ENCODE measurements at places on chromosomes 7 and 10.
A peak's percentile ranks its signal among the peaks of the same experiment; 100 is the strongest.

GRCh38 chr10:97596101-97597082 is 6.9 kb downstream of the C10orf62 start:
- no peak for DNase-seq

DNA sequence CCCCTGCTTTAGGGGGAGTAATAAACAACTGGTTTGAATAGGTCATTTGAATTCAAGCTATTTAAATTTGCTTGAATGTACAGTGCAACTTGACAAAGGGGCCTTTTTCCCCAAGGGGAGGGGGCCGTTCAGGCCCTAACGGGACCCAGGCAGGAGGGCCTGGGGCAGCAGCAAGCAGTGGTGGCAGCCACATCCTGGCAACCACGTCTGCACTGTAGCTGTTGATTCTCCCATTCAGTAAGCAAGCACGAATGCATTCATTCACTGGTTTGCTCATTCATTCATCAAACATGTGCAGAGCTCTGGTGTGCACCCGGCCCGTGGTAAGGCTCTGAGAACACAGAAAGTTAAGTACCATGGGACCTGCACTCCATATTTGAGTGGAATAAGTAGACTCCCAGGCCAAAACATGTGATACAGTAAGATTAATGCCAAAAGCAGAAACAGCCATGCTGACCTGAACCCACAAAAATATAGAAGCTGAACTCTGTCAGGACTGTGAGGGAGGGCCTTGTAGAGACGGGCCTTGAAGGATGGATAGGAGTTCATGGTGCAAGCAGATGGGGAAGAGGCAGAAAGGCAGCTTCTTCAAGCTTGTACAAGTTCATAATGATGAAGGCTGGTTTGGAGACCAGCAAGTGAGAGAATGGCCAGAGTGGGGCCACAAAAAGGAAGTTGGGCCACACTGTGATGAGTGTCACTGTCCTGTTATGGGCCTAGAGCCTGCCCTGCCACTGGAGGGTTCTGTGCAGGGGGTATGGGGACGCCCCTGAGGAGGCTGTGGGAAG is 29.3 kb upstream of the C10orf53 start:
- no peak for DNase-seq

DNA sequence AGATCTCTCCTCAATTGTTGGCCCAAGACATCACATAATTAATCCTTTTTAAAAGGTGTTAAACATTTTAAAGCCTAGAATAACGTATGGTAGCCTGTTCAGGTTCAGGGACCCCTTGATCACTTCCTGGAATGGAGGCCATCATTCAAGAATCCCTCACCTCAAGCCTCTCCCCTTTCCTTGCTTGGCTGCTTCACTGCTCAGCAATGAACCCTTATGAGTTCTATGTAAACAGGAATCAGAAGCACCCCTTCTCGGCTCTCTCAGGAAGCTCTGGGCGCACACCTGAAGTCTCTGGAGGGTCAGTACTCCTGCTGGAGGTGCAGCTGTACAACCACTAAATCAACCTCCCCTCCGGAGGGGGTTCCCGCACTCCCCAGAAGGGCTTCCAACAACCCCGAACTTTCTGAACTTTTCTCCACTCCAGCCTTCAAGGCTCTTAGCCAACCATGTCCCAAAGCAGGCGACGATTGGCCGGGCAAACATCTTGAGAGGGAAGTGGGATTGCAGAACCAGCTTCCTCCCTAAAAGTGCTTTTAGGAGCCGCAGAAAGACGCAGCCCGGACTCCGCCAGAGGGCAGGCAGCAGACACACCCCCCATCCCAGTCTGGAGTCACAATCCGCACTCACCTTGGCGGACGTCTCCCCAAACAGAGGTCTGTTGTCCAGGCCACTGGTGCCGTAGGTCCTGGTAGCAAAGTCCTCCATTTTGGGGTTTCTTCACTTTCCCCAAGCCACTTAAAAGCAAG is 562 bp downstream of the TMEM243 start:
- peak; percentile 20 for DNase-seq

DNA sequence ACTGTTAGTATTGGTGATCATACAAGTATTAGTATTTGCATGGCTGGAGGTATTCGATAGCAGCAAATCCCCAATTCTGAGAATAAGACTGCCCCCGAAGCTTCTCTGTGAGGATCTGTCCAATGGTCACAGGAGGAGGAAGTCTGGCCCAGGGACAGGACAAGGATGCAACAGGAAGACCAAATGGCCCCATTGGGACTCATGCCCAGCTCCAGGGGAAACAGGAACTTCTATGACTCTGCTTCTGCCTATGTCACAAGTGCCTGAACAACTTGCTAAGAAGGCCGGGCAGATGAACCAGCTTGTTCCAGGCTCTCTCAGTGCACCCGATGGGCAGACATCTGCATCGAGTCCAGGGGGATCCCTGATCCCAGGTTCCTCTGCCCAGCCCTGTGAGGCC is 172.0 kb upstream of the GRB10 start:
- DNase-seq, result no peak

DNA sequence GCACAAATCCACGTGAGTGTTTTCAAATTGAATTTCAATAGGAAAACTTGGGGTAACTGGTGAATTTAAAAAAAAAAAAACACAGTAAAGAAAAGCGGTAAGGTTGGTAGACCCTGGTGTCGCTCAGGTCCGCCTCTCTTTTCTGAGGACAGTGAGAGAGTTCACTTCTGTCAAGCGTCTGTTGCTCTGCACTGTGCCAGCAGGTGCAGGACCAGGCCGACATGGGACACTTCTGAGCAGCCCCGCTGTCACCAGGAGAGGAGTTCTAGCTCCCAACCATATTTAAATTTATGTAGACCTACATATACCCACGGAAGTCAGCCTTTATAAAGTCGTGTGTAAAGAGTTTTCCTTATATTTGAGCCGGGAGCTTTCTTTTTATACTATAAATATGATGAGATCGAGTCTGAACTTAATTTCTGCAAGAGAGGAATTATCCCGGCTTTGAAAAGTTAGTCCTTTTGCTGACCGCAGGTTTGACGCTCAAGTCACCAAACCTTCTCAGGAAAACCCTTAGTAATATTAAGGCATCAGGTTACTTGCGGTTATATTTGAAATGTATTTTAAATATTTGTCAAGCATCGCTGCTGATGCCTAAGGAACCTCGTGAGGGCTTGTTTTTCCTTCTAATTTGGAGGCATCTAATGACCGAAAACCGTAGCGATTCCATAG is 531 bp downstream of the IKZF1 start:
- peak; percentile 62 for DNase-seq

DNA sequence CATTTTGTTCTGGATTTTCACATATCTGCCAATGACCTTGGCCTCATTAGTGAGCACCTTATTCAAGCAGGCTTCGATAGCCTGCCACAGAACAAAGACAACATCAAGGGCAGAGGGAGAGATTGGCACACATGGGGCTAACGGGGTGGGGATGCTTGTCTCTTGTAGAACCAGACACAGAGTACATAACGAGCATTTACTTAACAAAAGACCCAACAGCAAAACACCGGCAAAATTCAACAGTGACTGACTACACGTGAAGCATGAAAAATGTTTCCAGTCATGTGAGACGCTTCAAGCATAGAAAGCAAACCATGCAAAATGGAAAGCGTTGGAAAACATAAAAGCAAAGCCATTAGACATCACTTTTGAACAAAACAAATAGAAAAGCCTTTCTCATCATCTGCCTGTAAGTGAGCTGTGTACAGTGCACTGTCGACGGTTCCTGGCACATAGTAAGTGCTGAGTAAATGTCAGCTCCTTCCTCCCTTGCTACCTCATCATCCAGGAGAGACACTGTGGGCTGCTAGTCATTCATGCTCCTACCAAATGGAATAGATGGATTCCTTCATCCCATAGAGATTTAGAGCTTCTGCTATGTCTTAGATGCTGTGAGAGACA is 134.4 kb upstream of the AGK start:
- DNase-seq, result no peak

- DNase-seq, result no peak
These were observed 1115.3 kb downstream of the REEP3 start for GRCh38 chr10:64636461-64636860.

GRCh38 chr10:33559105-33559504 is 224.6 kb upstream of the NRP1 start:
- no peak for DNase-seq

DNA sequence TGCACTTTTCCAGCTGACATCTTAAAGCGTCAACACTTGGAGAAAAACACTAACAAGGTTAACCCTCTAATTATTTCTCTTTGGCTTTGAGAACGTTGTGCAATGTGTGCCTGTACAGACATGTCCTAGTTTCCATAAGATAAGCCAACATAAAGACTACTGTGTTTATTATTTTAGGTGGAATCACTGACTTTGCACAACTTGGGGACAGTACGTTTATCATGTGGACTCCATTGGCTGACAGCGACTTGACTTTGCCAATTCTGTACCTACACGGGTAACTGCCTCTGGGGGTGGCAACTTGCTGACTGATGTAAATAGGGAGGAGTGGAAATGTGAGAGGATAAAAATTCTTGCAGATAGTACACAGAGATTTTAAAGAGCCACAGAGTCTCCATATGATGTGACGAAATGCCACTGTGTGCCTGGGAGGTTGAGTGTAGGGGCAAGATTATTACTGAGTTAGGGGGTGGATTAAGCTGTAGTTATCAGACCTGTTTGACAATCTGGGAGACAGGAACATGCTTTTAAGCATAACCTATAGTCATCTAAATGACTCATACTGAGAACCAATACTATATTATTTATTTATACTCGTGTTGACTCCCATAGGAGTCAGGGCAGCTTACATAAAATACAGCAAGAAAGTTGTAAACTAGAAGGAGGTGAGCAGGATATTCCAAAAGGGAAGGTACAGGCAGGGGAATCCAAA is 21.0 kb downstream of the SLC13A4 start:
- DNase-seq, result no peak

- no peak for DNase-seq
These were observed 21.8 kb downstream of the SLC35G1 start for GRCh38 chr10:93915598-93915997.

DNA sequence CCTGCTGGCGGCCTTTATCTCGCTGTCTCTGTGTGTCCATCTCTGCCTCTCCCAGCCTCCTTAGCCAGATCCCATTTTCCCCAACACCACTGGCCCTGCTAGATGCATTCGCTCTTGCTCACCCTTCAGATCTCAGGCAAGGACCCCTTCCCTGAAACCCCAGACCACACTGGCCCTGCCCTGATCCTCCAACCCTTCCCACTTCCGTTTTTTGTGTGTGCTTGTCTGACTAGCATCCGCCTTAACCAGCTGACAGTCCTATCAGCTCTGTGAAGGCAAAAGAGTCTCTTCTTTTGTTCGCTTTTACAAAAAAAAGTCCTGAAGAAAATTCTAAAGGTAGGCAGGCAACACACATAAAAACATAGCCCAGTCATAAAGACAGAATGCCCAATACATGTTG is 28.7 kb downstream of the CHST15 start:
- no peak for DNase-seq

- DNase-seq, result no peak
These were observed 30.5 kb upstream of the MNX1 start for GRCh38 chr7:157041004-157041403.
